ENCODE measurements at places on chromosomes 7 and 10.

- DNase-seq, result no peak
Measured at GRCh38 chr7:53600296-53600695, 564.9 kb downstream of the POM121L12 start.

DNA sequence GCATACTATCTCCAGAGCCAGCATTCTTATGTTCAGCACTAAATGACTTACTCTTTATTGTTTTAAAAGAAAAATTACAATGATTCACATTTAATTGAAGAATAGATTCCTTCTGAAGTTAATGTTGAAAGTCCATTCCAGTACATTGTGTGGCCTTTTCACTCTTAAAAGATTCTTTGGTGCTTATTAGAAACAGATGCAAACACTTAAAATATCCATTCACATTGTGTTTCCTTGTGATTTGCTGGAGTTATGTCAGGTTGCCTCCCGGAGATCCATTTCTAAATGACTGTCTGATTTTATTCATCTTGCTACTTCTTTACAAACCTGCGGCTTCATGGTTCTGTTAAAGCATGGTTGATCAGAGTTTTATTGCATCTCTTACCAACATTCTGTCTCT, 152.8 kb downstream of the FOXP2 start:
- no peak for DNase-seq

DNA sequence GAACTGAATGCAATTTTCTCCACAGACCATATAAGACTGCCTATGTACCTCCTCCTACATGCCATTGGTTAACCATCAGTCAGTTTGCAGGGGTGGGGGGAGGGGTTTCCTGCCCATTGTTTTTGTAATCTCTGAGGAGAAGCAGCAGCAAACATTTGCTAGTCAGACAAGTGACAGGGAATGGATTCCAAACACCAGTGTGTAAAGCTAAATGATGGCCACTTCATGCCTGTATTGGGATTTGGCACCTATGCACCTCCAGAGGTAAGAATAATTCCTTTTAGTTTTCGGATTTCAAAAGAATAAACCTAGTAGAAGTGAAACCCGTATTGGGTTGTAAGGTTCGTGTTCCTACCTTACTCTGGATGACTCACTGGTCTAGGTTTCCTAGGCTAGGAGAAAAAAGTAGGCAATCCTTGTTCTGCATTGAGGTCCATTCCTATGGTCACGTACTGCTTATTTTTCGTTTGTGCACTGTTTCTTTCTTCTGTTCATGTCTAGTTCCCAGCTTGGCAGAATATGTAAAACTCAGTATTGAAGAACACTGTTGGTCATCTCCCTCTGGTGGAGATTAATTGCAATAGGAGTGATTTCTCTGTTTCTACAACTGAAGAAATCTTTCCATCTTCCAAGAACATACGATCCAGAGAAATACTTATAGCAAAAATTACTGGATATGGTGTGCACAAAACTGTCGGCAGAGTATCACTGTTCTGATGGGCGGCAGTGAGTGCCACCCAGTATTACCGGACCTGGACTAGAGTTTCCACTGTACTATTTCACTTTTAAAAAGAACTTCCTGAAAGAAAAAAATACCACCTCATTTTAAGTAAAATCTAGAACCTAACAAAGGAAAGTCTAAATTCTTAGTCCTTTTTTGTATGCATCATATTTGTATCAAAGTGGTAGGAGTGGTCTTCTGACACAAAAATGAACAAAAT, at the start of gene AKR1C3:
AKR1C3 (plus strand) TSS at position 150 of the 941 bp plus-strand sequence; CDS start at position 181, 31 bp downstream.
- peak; percentile 9 for DNase-seq

GRCh38 chr7:117251687-117252086, 71.2 kb downstream of the WNT2 start:
- no peak for DNase-seq

GRCh38 chr7:44645254-44645653, 38.8 kb downstream of the OGDH start:
- no peak for DNase-seq

- peak; percentile 95 for DNase-seq
Measured at GRCh38 chr10:89129911-89130310, 77.2 kb downstream of the CH25H start.
